Karpas-422 (cell line): ENCODE measurements at places on chromosomes 2 and 18.
A peak's percentile ranks its signal among the peaks of the same experiment; 100 is the strongest.

GRCh38 chr2:10120877-10121574, 1.5 kb upstream of the RRM2 start:
- peak; percentile 84 for DNase-seq

DNA sequence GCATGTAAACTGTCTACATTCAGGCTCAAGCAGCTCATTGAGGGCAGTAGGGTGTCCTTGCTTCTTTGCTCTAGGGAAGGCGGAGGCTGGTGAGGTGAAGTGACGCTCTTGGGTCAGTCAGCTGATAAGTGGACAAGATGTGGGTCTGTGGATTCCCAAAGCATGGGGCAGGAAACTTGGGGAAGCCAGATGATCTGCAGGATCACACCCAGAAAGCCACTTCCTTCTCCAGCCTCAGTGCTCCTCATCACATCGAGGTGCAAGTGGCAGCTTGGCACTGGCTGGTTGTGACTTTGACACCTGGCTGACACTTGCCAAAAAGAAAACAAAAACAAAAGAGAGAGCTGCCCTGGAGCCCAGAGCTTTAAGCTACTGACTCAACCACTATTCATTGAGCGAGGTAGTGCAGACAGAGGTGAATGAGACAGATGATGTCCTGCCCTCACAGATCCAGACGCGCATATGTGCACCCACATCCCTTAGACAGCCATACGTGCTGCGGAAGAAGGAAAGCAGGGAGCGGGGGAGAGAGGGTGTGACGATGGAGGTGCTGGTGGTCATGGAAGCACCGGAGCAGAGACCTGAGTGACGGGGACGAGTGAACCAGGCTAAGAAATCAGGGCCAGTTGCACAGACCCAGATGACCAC, 3.1 kb upstream of the CIB4 start:
- DNase-seq: no peak

DNA sequence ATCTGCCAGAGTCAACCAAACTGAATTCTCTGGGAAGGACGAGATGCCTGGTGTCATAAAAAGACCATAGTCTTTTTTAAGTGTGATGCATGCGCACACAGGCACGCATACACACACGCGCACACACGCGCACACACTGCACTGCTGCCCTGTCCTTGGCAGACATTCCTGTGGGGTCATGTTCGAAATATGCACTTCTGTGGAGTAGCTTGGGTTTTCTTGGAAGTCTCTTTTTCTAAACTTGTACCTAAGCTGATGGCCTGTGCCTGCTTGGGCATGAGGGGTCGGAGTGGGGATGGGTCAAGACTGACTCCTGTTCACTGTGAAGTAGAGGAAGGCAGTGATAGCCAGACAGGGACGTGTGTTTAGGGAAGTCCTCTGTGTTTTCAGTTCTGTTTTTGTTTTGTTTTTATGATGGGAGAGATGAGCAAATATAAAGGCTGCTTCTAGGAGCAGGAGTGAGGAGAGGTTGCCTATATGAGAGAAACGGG, 4.0 kb upstream of the RMC1 start:
- no peak for DNase-seq

DNA sequence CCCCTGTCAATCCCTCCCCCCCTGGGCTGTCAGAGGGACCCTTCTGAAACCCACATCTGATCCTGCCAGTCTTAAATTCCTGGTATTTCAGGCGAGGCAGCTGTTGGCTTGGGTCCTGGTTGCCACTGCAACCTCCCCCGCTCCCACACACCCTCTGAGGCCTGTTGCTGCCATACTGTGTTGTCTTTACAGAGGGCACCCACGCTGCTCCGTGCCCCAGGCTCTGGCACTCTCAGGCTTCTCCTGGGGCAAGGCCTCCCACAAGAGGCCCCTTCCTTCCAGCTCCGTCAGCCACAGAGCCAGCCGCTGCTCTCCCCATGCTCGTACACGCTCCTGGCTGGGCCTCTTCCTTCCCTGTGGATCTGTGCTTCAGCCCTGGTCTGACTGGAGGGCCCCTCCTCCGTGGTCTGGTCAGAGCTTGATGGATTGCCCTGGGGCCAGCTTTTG, 8.6 kb downstream of the CABLES1 start:
- DNase-seq: no peak

DNA sequence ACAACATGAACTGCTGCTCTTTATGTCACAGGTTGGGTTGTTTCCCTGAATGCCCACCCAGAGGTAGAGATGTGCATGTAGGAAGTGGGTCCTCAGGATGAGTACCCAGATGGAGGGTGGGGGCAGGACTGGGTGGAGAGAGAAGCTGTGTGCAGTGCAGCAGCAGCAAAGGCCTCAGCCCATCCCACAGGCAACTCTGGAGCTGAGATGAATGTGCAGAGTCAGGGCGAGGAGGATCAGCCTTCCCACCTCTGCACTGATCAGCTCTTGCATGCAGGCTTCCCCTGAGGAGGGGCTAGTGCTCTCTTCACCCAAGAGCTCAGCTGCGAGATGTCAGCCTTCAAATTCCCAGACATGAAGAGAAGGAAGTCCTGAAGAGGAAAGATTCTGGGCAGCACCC, 326.2 kb upstream of the RAB6C start:
- DNase-seq: no peak

- DNase-seq: peak; percentile 70
These were observed 16.1 kb downstream of the WNT10A start for GRCh38 chr2:218896501-218897393.

- DNase-seq: no peak
These were observed 225.7 kb upstream of the ST6GAL2 start for GRCh38 chr2:107111623-107112022.

- DNase-seq: no peak
These were observed 154.0 kb upstream of the SMIM21 start for GRCh38 chr18:75581336-75582131.

- peak; percentile 55 for DNase-seq
These were observed 1.7 kb upstream of the SMAD4 start for GRCh38 chr18:51028201-51028805.

DNA sequence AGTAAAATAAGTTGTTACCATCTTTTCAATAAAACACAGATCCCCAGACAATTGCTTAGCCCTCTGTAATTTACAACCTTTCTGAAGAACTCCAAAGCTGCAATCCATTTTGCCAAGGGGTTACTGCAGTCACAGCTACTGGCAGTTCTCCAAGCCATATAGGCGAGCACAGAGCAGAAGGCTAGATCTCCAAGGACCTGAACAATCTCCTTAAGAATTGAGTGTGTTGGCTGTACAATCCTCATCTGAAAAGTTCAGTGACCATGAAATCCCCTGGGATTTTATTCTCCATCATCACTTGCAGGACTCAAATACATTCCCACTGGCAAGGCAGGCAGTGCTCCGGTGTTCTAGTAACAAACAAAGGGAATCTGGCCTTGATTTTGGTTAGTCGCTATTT, 103.9 kb upstream of the LRP1B start:
- no peak for DNase-seq

GRCh38 chr18:25005541-25006403, 346.2 kb downstream of the ZNF521 start:
- no peak for DNase-seq

GRCh38 chr2:210195101-210195852, 24.1 kb upstream of the KANSL1L start:
- DNase-seq: peak; percentile 81

GRCh38 chr2:7014174-7014640, 97.0 kb downstream of the RNF144A start:
- peak; percentile 67 for DNase-seq

- no peak for DNase-seq
These were observed 2.3 kb downstream of the KCNE4 start for GRCh38 chr2:223054193-223054781.

GRCh38 chr2:238493411-238493810, 66.7 kb downstream of the ASB1 start:
- no peak for DNase-seq

GRCh38 chr2:239583879-239584859, 183.3 kb upstream of the HDAC4 start:
- DNase-seq: no peak
